ENCODE measurements at places on chromosomes 6 and 20.

- DNase-seq = no peak
Observed at GRCh38 chr20:6036213-6036612, 17.6 kb downstream of the LRRN4 start.

DNA sequence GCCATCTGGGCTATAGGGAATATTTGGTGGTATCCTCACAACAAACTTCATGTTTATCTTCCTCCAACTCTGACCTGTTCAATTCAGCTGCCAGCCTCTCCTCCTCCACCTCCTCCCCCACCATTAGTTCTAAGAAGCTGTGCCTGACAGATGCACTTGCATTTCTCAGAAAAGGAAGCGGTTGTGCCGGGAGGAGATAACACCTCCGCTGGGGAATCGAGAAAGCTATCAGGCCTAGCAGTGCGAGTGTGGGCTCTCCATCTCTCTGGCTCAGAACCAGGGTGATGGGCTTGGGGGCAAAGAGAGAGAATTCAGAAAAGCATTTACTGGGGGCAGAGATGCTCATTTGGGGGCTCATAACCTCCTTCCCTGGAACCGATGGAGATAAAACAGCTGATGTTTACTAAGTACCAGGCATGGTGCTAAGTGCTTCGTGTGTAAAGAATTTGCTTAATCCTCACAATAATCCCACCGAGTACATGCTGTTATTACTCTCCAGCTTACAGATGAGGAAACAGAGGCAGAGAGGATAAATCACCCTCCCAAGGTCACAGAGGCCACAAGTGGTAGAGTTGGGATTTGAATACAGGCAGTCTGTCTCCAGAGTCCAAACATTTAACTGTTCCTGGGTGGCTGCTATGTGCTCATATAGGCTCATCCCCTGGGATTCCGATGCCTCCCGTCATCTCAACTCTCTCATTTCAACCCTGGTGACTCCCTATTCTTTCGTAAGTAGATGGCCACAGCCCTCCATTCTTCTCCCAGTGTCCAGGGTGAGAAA is 38.3 kb downstream of the COX4I2 start:
- no peak for DNase-seq

GRCh38 chr6:121550491-121551010 is 115.1 kb downstream of the GJA1 start:
- no peak for DNase-seq

- DNase-seq = no peak
Observed at GRCh38 chr20:9686866-9687265, 152.0 kb downstream of the PAK5 start.

DNA sequence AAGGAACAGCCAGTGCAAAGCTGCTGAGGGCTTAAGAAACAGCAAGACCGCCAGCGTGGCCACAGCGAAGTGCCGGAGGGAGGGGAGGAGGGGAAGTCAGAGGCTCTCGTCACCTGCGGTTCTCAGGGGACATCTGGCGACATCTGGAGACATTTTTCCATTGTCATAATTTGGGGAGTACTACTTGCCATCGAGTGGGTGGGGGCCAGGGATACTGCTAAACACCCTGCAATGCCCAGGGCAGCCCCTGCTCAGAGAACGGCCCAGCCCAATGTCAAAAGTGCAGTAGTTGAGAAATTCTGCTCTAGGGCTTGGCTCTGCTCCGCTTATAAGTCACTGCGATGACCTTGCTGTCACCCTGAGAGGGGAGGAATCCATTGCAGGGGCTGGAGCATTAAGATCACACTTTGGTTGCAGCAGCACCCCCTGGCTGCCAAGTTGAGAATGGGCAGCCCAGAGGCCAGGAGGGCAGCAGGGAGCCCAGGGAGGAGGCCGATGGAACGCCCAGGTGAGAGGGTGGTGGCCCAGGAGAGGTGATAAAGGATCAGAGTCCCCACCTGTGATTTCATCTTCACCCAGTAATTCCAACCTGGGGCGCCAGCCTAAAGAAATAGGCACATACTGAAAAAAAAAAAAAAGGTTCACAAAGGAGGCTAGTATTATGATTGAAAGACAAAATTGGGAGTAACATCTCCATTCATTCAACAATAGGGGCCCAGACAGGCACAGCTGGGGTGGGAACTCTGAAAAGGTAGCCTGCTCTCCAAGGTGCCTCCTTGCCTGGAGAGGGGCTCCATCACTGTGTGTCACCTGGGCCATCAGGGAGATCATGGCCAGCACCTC is 218.2 kb downstream of the BMP7 start:
- no peak for DNase-seq

GRCh38 chr20:14775778-14776177 is 438.4 kb upstream of the FLRT3 start:
- DNase-seq = no peak

DNA sequence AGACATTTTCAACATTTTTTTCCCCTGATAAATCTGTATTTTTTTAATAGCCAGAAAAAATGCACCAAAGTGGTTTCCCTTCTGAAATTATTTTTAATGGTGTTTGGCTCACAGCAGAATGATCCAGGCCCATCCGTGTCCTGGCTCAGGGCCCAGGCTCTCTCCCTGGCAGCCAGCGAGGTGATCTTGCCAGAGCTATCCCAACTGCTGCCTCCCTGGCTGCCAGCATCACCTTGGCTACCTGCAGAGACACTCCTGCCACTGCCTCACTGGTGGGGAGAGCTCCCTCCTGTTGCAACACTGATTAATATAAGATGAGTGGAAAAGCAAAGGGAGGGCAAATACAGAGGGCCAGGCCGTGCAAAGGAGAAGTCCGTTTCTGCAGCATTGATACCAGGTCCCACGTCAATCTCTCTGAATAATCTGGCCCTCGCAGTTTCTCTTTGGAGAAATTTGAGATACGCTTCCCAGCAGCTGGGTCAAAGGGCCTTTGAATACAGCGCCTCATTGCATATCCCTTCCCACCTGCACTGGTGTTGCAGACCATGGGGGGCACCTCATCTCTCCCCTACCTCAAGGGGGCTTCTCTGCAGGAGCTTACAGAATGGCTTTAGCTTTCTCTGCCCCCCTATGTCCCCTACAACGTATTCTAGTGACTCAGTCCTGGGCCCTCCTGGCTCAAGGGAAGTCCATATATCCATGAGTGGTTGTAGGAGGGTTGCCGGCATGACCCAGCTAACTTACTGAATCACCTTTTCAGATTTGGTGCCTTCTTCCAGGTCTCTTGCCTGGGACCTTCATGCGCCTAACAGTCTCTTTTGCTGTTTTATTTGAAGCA is 12.8 kb upstream of the DSTN start:
- peak; percentile 40 for DNase-seq

GRCh38 chr6:10558565-10558964 is 37.4 kb downstream of the GCNT2 start:
- DNase-seq = no peak

- no peak for DNase-seq
Observed at GRCh38 chr6:35181308-35181932, 32.3 kb upstream of the SCUBE3 start.

Data from NCI-H774 (cell line).